ENCODE measurements at places on chromosomes 1 and 21. TPM values are rescaled to one million over a fixed set of nuclear protein-coding genes. Genes with fewer than 3 reads are reported as not detected.

DNA sequence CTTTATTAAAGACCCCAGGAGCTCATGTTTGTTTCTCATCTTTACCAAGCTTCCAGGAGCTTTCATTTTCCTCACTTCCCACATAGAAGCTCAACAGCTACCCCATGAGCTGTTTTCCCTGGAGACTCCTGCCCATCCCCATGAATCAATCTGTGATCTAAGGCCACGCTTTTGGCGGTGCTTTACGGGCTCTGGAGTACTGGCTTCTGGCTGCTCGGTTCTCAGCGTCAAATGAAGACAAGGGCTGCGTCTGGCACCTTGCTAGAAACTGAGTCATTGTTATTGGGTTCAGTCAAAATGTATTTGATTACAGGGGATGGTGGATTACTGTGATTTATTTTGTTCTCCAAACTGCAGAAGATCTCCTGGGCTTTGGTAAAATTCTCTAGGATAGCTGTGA lies 39.9 kb downstream of the ACP6 start:
- DNase-seq = no peak

GRCh38 chr1:14689996-14690615 lies 91.6 kb downstream of the KAZN start:
- DNase-seq = no peak

DNA sequence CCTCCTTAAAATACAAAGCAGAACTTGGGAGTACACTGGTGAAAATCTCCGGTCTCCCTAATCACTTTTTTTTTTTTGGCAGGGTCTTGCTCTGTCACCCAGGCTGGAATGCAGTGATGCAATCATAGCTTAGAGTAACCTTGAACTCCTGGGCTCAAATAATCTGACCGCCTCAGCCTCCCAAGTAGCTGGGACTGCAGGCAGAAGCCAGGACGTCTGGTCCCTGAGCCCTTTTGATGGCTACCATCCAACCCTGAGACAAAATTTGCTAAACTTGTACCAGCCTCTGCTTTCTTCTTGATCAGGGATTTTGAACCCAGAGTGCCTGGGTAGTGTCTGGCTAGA lies 4.1 kb downstream of the L1TD1 start:
- DNase-seq = no peak

DNA sequence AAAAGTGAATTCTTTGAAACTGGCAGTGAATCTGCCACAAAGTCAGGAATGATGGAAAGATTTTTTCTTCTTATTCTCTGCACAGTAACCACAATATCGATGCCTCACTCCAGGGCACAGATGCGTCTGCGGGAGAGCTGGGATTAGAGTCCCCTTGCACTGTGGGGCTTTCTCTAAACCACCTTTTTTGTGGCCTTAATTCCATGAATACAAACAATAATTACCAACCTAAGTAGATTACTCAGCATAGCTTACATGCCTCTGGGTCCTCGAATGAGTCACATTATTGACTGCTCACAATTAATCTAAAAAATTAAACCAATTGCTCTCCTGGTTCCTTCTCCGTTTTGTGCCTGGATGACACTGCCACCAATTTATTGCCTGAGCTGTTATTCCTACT lies 125.8 kb downstream of the KAZN start:
- DNase-seq = no peak

LRRC53 gene
- not detected for total RNA-seq

TNNT2 gene
- total RNA-seq = not detected

Data from posterior vena cava (tissue), 2 donors.